ENCODE measurements at places on chromosomes 16 and 17.

GRCh38 chr17:83180264-83180995 lies 101.0 kb downstream of the METRNL start:
- no peak for DNase-seq

DNA sequence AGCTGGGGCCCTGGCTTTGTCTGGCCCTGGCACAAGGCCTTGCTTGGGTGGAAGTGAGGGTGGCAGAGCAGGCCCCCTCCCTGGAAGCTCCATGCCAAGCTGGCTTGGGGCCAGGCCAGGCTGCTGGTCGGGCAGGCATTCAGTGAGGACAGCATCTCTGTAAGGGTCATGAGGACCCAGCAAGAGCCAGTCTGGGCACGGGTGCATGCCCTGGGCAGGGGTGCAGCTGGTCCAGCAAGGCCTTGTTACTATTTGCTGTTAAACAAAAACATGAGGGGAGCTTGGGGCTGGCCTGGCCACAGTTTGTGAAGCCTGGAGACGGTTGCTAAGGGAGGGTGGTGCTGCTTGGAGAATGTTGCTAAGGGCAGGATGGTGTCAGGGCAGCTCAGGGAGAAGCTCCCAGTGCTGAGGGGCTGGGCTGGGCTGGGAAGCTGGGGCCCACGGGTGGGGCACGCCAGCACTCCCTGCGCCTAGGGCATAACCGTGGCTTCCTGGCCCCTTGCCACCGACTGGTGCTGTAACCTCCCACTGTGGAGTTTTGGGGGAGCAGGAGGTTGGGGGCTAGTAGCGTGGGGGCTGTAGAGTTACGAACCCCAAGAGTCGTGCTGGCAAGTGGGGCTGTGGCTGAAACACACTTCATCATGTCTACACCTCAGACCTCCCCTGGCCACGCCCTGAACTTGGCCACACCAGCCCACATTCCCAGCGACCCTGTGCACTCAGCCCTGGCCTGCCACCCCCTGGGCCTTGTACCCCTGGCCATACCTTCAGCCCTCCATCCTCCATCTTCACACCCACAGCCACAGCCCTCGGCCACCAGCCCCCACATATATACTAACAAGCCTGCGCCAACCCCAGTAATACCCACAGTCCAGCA lies 1.6 kb downstream of the TPPP3 start:
- no peak for DNase-seq

- no peak for DNase-seq
These were observed 70.8 kb downstream of the MAP2K6 start for GRCh38 chr17:69485251-69485661.

DNA sequence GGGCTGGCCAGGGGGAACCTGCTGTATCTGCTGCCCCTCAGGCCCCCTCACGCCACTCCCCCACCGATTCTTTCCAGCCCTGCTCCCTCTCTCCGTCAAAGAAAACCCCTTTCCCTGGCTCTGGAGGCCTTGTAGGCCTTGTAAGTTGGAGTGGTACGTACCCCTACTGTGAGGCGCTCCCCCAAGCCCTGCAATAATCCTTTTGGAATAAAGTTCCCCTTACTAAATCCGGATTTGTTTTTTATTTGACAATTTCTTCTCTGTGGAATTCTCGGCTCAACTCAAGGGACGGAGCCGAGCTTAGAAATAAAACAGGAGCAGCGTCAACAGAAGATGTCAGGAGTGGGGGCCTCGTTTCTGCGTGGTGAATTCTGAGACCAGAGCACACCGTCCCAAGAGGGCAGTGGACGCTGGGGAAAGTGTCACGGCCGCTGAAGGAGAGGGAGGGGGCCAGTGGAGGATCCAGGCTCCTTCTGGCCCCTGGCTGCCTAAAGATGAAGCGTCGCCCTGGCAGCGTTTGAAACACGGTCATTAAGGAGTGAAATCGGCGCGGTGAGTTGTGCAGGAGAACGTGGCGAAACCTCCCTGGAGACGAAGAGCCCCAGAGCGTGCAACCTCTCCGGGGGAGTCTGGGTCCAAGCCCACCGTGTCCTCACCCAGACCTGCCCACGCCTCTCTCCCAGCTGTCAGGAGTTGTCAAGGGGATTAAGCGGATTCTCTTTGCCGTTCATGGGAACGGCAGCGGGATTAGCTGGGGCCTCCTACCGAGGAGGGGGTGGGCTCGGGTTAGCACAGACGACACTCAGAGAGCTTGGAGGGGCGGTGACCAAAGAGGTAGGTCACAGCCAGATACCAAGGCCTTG lies 47.0 kb downstream of the SLC7A5 start:
- no peak for DNase-seq

DNA sequence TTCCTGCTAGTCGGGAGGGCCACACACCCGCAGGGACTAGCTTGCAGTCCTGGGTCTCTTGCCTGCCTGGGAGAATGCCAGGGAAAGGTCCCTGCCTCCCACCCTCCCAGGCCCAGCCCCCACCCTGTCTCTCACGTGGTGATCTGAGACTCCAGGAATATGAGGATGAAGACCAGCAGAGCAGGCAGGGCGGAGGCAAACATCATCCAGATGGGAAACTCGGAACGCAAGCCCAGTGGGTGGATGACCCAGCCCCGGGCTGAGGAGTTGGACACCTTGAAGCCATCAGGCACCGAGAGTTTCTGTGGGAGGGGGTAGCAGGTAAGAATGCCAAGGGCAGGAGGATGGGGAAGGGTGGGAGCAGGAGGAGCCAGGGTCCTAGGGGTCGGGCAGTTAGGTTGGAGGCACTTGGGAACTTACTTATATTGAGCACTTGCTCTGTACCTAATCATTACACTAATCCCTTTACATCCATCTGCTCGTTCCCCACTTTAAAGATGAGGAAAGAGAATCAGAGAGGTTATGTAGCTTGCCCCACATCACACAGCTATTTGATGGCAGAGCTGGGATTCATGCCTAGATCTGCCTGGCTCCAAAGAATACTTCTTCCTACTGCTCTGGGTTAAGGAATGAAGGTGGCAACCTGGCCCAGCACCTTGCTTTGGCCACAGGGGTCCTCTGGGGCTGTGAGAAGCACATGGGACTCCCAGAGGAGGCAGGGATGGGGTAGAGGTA lies 13.4 kb downstream of the SLC4A1 start:
- no peak for DNase-seq
